MV-4-11 (cell line): ENCODE measurements at places on chromosomes 16 and 17.

DNA sequence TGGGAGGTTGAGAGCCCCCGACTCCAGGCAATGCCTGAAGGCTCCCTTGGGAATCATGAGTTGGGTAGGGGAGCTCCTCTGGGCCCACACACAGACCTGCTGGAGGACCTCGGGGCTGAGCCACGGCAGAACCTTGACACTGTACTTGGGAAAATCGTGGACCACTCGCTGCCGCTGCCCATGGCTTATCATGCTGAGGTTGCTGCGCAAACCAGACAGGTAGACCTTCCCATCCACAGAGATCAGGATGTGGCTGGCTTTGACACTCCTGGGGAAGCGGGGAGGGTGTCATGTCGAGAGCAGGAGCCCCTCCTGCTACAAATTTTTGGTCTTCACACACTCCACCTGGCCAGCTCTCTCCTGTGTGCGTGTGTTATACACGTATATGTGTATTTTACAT lies 7.2 kb upstream of the LIMD2 start:
- DNase-seq: no peak

- no peak for DNase-seq
Observed at GRCh38 chr16:3722508-3722907, 5.2 kb upstream of the TRAP1 start.

- no peak for DNase-seq
Observed at GRCh38 chr16:78321620-78322360, 222.3 kb downstream of the WWOX start.

- DNase-seq: peak; percentile 79
Observed at GRCh38 chr17:37047631-37048104, 98.9 kb downstream of the AATF start.

DNA sequence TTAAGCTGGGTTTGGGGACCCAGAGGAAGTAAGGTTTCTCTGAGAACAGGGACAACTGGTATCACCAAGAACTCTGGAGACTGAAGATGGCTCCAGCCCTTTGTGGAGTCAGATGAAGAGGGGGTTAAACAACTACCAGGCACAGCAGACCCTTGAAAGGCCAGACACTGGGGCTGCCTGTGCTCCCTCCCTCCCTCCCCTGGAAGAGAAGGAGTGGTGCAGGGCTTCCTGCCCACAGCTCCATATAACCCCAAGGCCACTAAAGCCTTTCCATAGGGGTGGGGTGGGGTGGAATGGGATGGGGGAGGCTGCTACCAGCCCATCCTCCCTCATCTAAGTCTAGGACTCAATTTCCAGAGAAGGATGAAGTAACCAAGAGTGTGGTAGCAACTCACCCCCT lies 66.7 kb downstream of the CCDC182 start:
- no peak for DNase-seq

DNA sequence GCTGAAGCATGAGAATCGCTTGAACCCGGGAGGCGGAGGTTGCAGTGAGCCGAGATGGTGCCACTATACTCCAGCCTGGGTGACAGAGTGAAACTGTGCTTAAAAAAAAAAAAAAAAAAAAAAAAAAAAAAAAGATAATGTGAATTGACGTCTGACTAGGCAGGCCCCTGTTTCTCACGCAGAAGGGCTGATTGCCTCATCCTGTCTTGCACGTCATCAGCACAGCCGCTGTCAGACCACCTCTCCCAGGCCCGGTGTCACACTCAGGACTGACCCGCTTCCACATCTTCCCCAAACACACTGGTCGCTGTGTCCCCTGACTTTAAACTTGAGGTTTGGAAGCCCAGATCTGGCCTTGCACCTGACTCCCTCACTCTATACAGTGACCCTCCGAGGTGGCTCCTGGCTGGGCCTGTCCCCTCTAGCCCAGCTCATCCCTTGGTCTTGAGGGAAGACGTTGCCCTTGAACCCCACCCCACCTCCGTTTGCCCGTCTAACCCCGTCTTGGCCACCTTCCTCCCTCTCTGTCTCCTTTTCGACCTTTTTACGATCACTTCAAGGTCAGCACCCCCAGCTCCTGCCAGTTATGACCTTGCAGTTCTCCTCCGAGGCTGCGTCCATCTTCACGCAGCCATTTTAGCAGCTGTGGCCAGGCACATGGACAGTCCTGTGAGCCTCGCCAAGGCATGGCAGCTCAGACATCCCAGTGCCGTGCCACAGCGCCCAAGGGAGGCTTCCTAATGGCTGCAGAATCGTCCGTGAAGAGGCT lies 149.9 kb upstream of the PLCG2 start:
- DNase-seq: peak; percentile 34

- no peak for DNase-seq
Observed at GRCh38 chr16:30924076-30924912, 922 bp downstream of the FBXL19 start.

DNA sequence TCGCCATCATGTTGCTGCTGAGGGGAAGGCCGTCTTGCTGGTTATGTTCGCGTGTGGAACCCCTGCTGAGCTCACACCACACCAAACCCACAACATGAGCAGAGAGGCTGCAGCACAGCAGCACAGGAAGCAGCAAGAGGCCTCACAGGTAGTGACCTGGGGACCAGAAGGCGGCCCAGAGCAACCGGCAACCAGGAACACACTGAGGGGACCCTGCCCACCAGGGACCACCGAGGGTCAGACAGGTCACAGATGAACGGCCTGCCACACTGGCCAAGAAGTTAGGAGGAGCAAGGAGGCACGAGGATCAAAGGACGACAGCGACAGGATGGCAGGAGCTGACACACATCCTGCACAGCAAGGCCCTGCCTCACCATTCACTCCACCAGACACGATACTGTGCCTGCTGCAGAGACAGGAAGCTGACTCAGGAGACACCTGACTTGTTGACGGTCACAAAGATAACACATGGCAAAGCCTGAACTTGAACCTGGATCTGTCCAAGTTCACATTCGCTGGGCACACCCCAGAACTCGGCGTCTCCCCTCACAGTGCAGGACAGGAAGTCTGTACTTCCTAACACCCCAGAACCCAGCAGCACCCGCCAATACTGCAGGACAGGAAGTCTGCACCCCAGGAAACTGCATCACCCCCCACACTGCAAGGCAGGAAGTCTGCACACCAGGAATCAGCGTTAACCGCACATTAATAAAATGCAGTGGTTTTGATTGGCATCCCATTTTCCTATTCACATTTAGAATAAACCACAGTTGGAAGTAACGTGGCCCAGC lies 98.5 kb downstream of the ZNF778 start:
- peak; percentile 40 for DNase-seq

DNA sequence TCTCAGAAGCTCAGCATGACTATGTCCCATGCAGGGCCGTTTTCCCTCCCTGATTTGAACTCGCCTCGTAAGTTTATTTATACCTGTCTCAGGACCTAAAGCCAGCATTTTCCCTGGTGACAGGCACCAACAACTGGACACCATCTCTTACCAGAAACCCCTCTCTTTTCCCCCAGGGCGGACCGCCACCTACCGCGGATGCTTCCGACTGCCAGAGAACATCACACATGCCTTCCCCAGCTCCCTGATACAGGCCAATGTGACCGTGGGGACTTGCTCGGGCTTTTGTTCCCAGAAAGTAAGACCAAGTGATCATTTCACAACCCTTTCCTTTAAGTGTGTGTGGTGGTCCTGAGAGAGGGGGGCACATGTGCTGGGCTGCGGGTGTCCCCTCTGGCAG lies 24.7 kb downstream of the WSCD1 start:
- DNase-seq: no peak

GRCh38 chr17:83154311-83155127 lies 75.1 kb downstream of the METRNL start:
- no peak for DNase-seq

GRCh38 chr16:22977294-22977697 lies 163.3 kb downstream of the HS3ST2 start:
- DNase-seq: peak; percentile 45

DNA sequence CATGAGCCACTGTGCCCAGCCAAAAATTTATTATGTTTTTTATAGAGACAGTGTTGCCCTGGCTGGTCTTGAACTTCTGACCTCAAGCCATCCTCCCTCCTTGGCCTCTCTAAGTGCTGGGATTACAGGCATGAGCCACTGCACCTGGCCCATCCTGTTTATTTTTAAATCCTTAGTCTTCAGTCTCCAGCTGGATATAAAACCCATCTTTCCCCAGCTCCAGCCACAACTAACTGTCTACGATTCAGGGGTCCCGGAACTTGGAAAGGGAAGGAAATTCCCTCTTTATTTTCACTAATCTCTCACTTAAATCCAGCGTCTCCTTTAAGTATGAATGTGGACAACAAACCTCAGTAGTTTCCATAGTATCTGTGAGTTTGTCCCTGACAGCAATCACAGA lies 62.2 kb downstream of the IQCK start:
- no peak for DNase-seq

DNA sequence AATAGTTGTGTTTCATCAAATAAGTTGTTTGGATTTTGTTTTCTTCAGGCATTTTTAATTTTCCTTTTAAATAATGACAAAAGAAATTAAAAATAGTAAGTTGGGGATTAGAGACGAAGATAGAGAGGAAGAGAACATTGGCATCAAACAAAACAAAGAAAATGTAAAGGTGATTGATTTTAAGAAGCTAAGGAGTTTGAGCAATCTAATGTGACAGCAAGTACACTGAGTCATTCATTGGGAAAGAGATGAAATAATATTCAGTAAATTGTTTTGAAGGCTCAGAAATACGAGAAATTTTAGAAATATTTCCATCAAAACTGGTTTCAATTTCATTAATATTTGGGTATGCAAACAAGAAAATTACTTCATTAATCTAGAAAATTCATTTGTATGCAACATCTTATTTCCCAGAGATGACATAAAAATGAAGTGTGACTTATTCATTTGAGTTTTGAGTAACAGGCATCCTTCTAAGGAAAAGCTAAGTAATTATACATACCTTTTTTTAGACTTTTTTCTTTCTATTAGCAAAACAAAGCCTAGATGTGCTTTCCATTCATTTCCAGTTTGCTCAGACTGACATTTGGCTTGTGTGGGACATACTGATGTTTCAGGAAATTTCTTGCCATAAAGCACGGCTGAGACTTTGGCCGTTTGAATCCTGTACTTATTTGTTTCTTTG lies 66.7 kb downstream of the COX10 start:
- no peak for DNase-seq

DNA sequence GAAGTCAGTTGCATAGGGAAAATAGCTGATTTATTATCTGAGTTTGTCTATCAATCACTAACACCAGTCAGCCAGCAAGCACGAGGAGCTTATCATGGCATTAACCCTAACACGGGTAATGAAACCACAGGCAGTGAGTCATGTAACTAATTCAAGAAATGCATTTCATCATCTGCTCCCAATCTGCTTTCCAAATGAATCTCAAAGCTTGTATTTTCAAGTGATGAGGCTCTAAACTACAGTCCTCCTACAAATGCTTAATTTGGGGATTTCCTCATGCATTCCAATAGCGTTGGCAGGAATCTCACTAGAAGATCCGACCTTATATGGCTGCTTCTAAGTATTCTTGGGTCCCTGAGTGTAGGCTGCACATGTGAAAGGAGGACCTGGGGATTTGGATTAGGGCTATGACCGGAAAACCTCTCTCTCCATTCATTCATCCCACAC lies 118.4 kb upstream of the HSBP1 start:
- DNase-seq: peak; percentile 95

DNA sequence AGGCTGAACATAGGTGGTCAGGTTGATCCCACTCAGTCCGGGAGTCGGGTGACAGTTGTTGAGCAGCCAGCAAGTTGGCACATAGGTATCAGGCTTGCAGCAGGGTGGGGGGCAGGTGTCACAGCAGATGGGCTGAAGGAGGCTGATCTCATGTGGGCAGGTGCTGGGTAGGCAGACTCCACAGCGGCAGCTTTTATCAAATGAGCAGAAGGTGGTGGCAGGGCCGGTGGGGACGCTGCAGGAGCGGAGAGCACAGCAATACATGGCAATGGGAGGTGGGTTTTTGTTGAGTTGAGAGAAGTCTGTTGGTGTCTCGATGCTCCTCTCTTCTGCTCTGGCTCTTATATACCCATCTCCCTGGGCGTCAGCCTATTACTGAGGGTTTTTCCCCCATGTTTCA lies at the start of gene KRTAP3-1:
Gene KRTAP3-1, minus strand, starts transcription at position 318 of the 400 bp plus-strand sequence. Its CDS starts 54 bp downstream, at position 264.
- no peak for DNase-seq

DNA sequence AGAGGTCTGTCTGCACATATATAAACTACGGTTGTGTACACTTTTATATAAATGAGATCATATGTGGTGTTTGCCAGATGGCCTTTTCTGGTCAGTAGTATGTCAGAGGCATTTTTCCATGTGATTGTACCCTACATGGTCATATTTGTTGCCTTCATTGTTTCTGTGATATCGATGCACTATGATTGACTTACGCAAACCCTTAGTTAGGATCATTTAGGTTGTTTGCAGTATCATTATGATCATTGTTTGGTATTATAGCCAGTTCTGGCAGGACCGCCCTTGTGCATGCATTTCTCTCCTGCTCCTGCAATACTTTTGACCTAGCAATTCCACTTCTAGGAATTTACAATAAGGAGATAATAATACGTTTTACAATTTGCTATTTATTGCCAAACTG lies 169.1 kb downstream of the MSI2 start:
- no peak for DNase-seq

- peak; percentile 97 for DNase-seq
Observed at GRCh38 chr17:75228305-75228704, 22.8 kb downstream of the NUP85 start.

DNA sequence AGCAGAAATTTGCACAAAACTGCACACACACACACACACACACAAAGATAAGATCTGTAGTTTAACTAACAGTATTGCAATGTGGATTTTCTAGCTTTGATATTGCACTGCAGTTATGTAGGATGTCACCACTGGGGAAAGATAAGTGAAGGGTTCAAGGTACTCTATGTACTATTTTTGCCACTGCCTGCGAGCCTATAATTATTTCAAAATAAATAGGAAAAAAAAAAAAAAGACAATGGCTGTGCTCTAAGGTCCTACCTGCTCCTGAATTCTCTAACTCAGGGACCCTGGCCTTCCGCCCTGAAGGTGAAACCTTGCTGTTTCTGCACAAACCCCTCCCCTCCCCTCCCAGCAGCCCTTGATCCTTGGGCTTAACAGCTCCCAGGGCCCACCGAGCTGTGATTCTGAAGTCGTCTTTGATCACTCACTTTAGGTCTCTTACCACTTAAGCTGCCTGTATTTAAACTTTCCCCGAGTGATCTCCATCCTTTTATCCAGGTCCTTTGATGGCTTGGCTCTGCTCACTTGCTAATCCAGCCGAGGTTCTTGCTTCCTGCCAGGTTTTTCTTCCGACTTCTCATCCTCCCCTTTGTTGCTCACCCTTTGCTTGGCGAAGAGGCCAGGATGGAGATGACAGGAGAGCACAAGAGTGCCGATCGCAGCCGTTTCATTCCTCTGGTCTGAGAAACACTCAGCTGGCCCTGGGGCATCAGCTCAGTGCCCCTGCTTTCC lies 37.7 kb downstream of the TMEM114 start:
- no peak for DNase-seq

GRCh38 chr17:82064433-82065192 lies 991 bp downstream of the DUS1L start:
- DNase-seq: no peak

- DNase-seq: peak; percentile 93
Observed at GRCh38 chr17:45200701-45201100, 21.0 kb upstream of the FMNL1 start.
